ENCODE measurements at places on chromosomes 12 and 14.

DNA sequence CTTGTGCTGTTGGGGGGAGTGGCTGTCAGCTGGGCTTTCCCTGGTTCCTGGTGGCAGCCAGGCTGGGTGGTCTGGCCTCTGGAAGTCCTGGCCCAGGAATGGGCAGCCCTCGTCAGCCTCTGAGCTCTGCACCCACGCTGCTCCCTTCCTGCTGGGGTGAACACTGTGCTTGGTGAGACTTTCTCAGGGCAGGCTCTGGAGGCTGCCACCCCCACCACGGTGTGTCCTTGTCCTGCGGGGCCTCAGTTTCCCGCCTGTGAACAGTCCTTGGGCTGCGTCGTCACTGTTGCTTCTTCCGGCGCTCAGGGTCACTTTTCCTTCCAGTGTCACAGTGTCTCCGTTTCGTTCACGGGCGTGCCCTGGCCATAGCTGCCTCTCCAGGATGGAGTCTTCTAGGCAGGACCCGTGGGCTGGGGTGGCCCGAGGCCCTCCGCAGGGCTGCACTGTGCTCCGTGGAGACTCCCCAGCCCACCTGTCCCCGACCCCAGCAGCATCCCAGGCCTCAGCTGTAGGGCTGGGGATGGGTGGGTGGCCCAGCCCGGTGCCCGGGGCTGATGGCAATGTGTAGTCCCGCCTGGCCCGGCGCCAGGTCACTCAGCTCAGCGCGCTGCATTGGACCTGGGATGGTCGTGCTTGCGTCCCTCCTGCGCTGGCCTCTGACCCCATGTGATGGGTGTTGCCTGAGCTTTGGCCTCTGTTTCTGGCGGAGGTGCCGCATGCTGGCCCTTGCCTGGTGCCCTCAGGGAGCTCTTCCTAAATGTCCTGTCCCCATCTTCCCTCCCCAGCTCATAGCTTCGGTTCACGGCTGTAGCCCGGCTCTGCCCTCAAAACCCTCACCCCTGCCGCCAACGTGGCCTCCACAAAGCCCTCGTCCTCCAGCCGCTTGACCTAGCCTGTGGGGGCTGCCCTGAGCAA, 6.8 kb downstream of the KIF26A start:
- DNase-seq: no peak

DNA sequence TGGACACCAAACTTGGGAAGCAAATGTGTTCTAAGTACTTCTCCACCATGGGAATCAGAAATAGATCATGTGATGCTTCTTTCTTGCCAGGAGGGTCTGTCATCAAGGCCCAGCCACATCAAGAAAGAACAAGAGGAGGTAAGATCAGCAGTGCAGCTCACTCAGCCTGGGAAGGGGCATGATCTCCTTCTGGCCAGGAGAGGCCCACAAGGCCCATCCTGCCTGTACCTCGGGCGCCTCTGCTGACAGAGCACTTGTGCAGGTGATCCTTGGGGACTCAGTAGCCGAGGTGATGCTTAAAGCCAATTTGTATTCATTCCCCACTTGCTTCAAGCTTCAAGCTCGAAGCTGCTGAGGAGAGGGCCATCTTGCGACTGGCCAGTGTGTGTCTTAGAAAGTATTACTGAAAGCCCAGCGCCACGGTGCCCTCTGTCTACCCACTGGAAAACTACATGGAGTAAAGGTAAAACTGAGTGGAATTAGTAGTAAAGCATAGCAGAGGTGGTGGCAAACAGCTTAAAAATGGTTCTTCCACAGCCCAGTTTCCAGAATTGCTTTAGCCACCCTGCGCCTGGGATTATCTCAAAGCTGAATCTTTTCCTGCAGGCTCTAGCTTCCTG, 26.2 kb downstream of the RTRAF start:
- DNase-seq: no peak

DNA sequence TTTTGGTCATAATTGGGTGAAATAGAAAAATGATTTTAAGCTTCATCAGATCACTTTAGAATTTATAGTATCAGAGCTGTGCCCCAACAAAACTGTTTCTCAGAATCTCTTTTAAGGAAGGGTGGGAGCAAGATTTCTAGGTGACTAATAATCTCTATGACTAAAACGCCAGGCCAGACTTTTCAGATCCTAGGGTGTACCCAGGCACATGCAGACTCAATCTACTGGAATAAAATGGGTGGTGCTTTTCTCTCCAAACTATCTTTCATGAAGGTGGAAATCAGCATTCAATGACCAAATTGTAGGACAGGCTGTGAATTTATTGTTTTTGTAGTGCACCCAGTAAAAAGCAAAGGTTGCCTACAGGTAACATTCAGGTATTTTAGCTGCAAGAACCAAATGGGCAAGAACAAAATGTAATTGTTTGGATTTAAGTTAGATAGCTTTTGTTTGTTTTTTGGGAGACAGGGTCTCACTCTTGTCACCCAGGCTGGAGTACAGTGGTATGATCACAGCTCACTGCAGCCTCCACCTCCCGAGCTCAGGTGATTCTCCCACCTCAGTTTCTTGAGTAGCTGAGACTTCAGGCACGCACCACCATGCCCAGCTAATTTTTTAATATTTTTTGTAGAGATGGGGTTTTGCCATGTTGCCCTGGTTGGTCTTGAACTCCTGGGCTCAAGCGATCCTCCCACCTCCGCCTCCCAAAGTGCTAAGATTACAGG, 49.5 kb downstream of the PPP2R5C start:
- DNase-seq: peak; percentile 23

DNA sequence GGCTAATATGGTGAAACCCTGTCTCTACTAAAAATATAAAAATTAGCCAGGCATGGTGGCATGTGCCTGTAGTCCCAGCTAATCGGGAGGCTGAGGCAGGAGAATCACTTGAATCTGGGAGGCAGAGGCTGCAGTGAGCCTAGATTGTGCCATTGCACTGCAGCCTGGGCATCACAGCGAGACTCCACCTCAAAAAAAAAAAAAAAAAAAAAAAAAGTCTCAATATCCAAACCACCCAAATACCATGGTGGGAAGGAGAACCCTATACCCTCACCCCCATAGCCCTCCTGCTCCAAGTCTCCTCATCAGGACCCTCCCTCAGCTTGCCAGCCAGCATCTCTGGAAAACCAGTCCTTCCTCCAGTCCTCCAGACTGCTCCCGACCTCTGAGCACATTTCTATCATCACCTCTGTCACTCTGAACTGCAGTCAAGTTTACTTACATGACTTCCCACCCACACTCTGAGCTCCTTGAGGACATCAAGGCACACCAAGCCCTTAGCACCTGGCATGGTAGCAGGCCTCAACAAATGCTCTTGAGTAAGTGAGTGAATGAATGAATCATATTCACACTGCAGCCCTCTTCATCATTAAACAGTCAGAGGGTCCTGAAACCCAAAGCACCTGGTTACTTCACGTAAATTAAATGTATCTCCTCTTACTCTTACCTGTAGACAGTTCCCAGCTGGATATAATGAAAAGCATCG, 35.2 kb downstream of the NT5DC3 start:
- DNase-seq: no peak

- no peak for DNase-seq
Measured at GRCh38 chr14:82549306-82549990, 1015.8 kb upstream of the SEL1L start.
